Activated T-helper 17 cell treated with anti-CD3 and anti-CD28 coated beads, Interleukin-2, amount 50 U/mL, for 72 hours (primary cell): ENCODE measurements at places on chromosomes 5 and 9.

DNA sequence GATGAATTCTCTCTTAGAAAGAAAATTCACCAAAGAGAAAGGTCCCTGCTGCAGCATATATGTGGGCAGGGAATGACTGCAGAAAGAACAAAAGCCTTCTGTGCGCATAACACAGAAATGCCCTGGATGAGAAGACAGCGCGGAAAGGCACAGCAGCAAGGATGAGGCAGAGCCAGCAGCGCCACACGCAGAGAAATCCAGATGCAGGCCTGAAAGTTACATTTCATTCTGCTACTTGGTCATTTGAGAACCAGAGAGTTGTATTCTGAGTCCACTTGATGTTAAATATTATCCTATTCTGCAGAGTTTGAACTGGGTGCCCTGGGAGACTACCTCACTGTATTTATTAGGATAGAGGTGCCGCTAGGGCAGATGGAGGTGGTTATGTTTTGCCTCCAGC is 68.5 kb downstream of the GLDC start:
- no peaks in the 10 kb centered on the region for H3K36me3 ChIP-seq
- no peaks in the 10 kb centered on the region for H3K4me1 ChIP-seq
- H3K27ac ChIP-seq: no peak overlapping the region
- no peak for ATAC-seq
- H3K27me3 ChIP-seq: peaks cover 7% of the 10 kb centered on the region

DNA sequence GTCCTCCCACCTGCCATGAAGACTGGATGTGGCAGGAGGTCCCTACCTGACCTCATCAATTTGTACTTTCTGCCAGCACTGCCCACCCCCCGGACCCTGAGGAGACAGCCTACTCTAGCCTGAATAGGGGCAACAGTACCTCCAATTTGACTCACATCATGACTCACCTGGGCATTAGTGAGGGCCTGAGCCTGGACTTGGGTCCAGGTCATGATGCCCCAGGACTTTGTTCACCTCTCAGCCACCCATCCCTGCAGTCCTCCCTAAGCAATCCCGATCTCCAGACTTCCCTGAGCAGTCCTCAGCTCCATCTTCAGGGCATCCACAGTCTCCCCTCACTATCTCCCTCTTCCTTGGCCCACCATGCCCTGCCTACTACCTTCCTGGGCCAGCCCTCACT is 28.1 kb downstream of the KIF2A start:
- H3K4me3 ChIP-seq: peak overlapping the region; percentile 23
- ATAC-seq: no peak
- peak overlapping the region; percentile 89 for H3K27ac ChIP-seq
- peaks cover 45% of the 10 kb centered on the region for H3K4me1 ChIP-seq
- peaks cover 88% of the 10 kb centered on the region for H3K36me3 ChIP-seq

DNA sequence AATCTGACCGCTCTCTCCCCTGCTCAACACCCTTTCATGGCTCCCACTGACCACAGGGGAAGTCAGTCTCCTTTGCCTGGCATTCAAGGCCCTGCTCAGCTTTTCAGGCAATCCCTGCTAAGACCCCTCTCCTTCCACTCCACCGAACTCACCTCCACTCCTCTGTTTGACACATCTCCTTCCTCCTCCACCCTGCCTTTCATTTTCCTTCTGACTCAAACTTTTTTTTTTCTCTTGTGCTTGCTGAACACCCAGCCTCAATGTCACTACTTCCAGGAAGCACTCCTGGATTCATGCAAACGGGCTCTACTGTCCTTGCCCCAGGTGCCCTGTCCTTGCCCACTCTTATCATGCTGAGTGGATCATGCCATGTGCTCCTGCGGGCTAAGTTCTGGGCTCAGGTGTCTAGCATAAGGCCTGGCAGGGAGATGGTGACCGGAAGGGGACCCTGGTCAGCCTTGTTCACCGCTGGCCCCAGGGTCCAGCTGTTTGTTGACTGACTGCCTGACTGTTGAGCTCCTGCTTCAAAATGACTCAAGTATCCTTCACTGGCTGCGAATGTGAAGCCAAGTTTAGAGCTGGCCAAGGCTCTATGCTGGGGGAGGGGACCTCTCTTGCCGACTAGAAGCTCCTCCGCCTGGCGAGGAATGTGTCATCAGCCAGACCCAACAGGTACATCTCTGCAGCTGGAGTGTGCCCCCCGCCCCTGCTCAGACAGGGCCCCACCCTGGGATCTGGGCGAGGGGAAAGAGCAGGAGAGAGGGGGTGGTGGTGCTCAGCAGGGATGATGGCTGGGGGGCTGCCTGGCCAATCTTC is 6.2 kb downstream of the NR5A1 start:
- peaks cover 8% of the 10 kb centered on the region for H3K4me1 ChIP-seq
- H3K36me3 ChIP-seq: peaks cover 5% of the 10 kb centered on the region
- no peak for ATAC-seq
- no peak overlapping the region for H3K4me3 ChIP-seq
- no peak overlapping the region for H3K27ac ChIP-seq
- H3K27me3 ChIP-seq: peaks cover 22% of the 10 kb centered on the region

DNA sequence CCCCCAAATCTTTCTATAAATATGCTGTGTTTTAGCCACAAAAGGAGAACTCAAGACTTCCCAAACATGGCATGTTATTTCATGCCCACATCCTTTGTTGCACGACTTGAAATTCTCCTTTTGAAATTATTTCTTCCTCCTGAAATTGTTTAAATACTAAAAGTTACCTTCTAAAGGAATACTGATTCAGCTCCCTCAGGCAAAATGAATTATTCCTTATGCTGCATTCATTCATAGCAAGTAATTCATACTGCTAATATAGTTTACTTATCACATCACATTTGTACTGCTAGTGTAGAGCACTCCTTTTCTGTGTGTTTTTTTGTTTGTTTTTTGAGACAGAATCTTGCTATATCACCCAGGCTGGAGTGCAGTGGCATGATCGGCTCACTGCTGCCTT is 45.7 kb downstream of the BHMT start:
- H3K4me1 ChIP-seq: no peaks in the 10 kb centered on the region
- H3K36me3 ChIP-seq: no peaks in the 10 kb centered on the region
- no peak overlapping the region for H3K4me3 ChIP-seq
- peaks cover 10% of the 10 kb centered on the region for H3K27me3 ChIP-seq

GRCh38 chr9:92180669-92181181 is 65.5 kb upstream of the SPTLC1 start:
- no peak for ATAC-seq
- H3K4me1 ChIP-seq: no peaks in the 10 kb centered on the region
- peaks cover 15% of the 10 kb centered on the region for H3K27me3 ChIP-seq

GRCh38 chr5:136699651-136700050 is 334.3 kb upstream of the TRPC7 start:
- no peaks in the 10 kb centered on the region for H3K4me1 ChIP-seq
- H3K27me3 ChIP-seq: no peaks in the 10 kb centered on the region
- H3K36me3 ChIP-seq: no peaks in the 10 kb centered on the region
- H3K27ac ChIP-seq: no peak overlapping the region
- ATAC-seq: no peak

DNA sequence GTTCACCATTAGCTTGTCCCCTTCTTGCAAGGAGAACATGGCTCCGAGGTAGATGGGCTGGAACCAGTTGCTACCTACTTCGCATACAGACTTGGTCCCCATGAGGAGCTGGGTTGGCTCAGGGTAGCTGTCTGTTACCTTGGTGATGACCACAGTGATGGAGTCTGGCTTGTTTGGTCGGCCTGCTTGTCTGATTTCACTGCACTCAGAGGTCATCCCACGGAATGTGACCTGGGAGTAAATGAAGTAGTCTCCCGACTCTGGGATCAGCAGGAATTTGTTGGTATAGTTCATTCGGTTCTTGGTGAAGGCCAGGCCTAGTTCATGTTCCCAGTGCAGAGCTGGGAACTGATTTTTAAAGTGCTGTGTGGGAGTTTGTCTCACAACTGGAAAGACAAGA is 15.3 kb downstream of the TNFSF15 start:
- no peak overlapping the region for H3K27ac ChIP-seq
- H3K27me3 ChIP-seq: no peaks in the 10 kb centered on the region
- H3K4me1 ChIP-seq: peaks cover 4% of the 10 kb centered on the region

DNA sequence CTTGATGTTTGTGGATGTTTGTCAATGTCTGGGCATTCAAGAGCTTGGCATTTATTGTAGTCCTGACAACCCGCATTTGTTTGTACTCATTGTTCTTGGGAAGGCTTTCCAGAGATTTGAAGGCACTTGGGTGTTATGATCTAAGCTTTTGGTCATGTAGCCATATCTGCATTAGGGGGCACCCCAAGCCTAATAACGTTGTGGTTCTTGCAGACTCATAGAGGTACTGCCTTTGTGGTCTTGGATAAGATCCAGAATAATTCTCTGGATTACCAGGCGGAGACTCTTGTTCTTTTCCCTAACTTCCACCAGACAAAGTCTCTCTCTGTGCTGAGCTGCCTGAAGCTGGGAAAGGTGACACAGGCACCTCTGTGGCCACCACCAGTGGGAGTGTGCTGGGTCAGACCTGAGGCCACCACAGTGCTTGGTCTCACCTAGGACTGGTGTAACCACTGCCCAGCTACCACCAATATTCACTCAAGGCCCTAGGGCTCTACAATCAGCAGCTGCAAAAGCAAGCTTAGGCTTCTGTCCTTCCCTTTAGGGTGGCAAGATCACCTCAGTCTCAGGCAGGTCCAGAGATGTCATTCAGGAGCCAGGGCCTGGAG is 144.4 kb upstream of the TAS2R1 start:
- no peaks in the 10 kb centered on the region for H3K4me1 ChIP-seq
- no peak overlapping the region for H3K4me3 ChIP-seq
- no peak overlapping the region for H3K27ac ChIP-seq
- H3K27me3 ChIP-seq: no peaks in the 10 kb centered on the region
- no peak for ATAC-seq
- no peaks in the 10 kb centered on the region for H3K36me3 ChIP-seq

DNA sequence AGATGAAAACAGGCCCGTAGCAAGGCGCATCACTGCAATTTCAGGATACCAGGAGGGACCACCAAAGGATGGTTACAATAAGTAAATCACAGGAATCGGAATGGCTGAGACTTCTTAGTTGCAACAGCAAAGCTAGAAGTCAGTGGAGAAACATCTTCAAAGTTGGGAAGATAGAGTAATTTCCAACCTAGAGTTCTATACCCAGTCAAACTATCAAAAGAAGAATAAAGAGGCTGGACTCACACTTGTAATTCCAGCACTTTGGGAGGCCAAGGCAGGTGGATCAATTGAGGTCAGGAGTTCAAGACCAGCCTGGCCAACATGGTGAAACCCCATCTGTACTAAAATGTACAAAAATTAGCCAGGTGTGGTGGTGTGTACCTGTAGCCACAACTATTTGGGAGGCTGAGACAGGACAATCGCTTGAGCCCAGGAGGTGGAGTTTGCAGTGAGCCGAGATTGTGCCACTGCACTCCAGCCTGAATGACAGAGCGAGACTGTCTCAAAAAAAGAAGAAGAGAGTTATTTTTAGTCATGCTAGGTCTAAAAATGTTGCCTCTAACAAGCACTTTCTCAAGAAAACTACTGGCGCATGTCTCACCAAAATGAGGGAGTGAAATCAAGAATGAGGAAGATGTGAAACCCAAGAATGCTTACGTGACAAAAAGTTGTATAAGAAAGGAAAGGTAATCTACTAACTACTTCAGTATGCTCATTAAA is 267.7 kb downstream of the DENND1A start:
- no peaks in the 10 kb centered on the region for H3K4me1 ChIP-seq
- H3K27ac ChIP-seq: no peak overlapping the region
- peaks cover 46% of the 10 kb centered on the region for H3K36me3 ChIP-seq
- H3K27me3 ChIP-seq: no peaks in the 10 kb centered on the region

DNA sequence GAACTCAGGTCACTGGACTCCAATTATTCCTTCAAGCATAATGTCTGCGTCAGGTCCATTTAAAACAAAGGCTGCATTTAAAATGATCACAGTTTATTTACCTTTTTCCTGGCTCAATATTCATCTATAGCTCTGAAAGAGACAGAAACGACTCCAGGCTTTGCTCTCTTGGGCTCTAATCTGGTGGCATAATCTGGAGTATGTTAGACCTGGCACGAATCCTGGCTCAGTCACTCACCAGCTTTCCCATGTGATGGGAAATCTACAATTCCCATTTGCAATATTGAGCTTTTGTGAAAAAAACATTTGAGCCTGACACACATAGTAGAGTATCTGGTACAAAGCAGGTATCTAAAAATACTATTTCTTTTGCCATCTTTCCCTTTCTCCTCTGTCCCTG is 155.8 kb downstream of the SEMA6A start:
- H3K27me3 ChIP-seq: no peaks in the 10 kb centered on the region
- no peak for ATAC-seq
- H3K36me3 ChIP-seq: peaks cover 15% of the 10 kb centered on the region
- no peak overlapping the region for H3K4me3 ChIP-seq

DNA sequence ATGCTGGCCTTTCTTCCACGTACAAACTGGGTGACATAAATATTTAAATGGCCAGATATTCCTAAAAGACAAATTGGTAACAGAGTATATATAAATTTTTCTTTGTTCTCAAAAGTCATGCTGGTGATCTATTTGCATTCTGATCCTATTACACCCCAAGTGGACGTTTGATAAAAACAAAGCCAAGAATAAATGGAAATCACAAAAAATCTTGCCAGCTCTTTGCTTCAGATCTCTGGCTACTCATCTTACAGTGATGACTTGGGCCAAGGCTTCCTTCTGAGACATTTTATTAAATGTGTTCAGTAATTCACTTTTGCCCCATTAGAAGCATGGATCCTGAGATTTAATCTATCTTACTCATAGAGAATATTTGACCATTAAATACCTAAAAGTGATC is 444.3 kb upstream of the PIK3R1 start:
- no peak overlapping the region for H3K27ac ChIP-seq
- no peak for ATAC-seq
- no peaks in the 10 kb centered on the region for H3K36me3 ChIP-seq
- H3K4me1 ChIP-seq: no peaks in the 10 kb centered on the region

DNA sequence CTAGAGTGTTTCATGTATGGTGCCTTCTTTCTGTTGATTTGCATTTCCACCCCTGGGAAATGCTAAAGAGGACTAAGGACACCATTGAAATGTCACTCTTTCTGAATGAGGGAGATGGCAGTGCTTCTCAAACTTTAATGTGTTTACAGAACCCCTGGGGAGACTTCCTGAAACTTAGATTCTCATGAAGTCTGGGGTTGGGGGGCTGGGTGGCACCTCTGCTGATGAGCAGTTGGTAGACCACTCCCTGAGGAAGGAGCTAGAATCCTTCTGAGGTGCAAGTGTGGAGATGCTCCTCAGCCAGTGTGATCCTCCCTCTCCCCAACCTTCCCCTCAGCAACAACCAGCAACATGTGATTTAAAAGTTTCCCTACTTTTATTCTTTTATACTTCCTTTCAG is 546.8 kb downstream of the LRRC70 start:
- no peak overlapping the region for H3K4me3 ChIP-seq
- H3K27ac ChIP-seq: no peak overlapping the region
- ATAC-seq: no peak

GRCh38 chr5:97455996-97456395 is 272.9 kb upstream of the RIOK2 start:
- no peaks in the 10 kb centered on the region for H3K4me1 ChIP-seq
- H3K4me3 ChIP-seq: no peak overlapping the region
- no peaks in the 10 kb centered on the region for H3K36me3 ChIP-seq
- no peaks in the 10 kb centered on the region for H3K27me3 ChIP-seq
- no peak overlapping the region for H3K27ac ChIP-seq
